Effector CD4-positive, alpha-beta T cell (primary cell): ENCODE measurements at places on chromosomes 1 and 21.

- DNase-seq = no peak
Measured at GRCh38 chr21:29187944-29188343, 57.5 kb downstream of the MAP3K7CL start.

DNA sequence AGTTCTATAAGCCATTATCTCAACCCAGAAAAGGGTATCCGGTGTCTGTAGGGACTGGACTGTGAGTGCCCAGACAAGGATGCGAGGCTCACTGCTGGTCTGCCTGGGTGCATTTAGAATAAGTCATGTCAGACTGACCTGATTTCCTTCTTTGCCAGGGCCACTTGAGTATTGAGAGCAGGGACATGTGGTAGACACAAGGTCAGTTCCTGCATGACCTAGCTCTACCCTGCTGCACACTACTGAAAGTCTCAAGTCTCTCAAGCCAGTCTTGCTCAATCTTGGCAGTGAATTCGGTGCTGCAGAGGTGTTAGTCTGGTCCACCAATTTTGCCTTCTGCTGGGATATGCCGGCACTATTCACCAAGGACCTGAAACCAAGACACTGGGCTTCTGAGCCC lies 180.1 kb downstream of the C1orf94 start:
- no peak for DNase-seq

DNA sequence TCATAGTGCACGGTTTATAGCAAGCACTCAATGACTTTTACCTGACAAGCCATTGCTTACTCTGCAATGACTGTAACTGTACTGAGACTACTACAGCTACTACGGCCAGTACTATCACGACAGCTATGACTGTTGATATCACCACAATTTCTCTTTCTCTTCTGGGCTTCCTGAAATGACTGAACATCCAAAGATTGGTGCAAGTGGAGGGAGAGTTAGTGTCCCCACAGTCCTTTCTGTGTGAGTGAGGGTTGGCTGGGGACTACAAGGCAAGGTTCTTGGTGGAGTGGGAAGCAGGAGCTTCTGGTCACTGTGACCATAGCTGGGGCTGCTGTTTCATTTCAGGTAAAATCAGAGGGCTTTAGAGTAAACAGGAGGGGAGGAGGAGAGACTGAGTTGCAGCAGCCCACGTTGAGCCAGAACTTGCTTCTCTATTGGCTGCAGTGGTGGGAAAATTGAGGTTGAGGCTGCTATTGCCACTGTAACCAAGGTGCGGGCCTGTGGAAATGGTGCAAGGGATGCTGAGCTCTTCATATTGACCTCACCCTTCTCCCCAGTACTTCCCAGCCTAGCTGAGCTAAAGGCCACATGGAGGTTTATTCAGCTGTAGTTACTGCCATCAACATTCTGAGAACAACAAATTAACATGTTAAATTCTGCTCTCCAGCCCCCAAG lies 14.1 kb upstream of the IL10 start:
- DNase-seq = no peak

GRCh38 chr21:38925478-38925877 lies 119.7 kb downstream of the ETS2 start:
- DNase-seq = no peak

- DNase-seq = no peak
Measured at GRCh38 chr1:81377406-81377805, 423.3 kb upstream of the ADGRL2 start.

GRCh38 chr1:12769031-12769430 lies 4.5 kb upstream of the PRAMEF12 start:
- DNase-seq = no peak

- DNase-seq = no peak
Measured at GRCh38 chr1:25640646-25641328, 24.2 kb downstream of the MAN1C1 start.

DNA sequence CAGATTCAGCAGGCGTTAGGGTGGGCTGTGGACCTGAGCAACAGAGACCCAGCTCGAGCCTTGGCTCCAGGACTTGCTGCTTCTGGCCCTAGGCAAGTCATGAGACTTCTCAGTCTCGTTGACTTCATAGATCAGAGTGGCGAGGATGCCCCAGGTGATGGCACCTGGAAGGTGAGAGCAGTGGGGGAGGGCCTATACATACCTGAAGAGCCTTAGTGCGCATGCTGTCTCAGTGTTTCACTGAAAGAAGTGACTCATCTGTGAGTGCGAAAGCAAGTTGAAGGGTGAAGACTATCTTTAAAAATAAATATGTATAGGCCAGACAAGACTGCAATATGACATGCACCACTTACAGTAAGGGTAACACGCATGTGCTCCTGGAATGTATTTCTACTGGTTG lies 10.1 kb downstream of the PLEKHA6 start:
- no peak for DNase-seq

GRCh38 chr1:110309767-110310166 lies 29.4 kb upstream of the RBM15 start:
- DNase-seq = no peak

DNA sequence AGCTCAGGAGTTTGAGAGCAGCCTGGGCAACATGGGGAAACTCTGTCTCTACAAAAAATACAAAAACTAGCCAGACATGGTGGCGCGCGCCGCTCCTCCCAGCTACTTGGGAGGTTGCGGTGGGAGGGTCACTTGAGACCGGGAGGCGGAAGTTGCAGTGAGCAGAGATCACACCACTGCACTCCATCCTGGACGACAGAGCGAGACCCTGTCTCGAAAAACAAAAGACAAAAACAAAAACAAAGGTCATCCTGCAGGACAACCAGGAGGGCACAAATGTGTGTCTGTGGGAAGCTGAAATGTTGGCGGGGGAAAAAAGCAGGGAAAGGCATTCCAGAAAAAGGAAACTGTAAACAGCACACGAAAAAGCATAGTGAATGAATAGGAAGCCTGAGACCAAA lies 104.1 kb upstream of the HNRNPU start:
- DNase-seq = no peak

- DNase-seq = no peak
Measured at GRCh38 chr1:54463259-54464030, 57.3 kb upstream of the SSBP3 start.

- no peak for DNase-seq
Measured at GRCh38 chr1:43269627-43270375, at the start of gene TMEM125. TSS of gene TMEM125 (plus strand) at chr1:43269983. CDS start at chr1:43272723, 2,740 bp downstream.

DNA sequence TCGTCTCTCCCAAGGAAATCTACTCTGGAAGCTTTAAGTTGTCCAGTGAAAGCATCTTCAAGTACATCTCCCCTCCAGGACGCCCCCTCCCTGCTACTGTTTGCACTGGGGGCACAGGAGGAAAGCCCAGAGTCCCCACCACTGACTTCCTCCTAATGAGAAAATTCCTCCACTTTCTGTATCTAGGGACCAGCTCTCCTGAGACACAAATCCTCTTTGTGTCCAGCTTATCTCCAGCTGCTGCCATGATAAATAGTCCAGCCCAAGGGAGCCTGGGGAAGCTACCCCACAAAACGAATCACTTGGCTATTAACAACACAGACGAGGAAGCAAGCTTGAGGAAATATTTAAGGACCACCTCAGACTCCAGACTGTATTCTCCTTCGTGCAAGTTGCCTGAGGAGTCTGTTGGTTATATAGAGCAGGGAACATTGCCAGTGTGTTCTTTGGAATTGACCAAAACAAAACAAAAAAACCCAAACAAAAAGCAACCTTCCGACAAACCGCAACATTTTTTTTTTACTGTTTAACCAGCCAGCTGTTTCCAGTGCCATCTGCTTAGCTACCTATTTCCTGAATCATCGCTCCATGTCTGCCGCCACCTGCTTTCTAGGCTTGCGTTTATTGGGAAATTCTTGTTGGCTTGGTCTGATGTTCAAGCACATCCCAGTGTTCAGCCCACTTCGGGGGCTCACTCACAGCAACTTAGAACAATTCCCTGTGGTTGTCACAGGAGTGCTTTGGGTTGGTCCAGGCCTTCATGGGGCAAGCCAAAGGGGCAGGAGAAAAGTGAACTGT lies 7.7 kb downstream of the C1orf226 start:
- DNase-seq = no peak

DNA sequence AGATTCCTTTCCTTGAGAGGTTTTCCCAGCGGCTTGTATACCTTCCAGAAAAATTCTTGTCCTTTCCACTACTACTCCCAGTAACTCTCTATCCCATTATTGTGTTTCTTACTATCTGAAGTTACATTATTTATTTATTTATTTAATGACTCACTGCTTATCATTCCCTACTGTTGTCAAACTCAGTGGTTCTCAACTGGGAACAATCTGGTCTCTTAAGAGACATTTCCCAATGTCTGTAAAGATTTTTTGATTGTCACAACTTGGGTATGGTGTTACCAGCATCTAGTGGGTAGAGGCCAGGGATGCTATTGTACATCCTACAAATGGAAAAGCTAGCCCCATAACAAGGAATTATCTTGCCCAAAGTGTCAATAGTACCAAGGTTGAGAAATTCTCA lies 771.5 kb upstream of the ADGRL2 start:
- no peak for DNase-seq

DNA sequence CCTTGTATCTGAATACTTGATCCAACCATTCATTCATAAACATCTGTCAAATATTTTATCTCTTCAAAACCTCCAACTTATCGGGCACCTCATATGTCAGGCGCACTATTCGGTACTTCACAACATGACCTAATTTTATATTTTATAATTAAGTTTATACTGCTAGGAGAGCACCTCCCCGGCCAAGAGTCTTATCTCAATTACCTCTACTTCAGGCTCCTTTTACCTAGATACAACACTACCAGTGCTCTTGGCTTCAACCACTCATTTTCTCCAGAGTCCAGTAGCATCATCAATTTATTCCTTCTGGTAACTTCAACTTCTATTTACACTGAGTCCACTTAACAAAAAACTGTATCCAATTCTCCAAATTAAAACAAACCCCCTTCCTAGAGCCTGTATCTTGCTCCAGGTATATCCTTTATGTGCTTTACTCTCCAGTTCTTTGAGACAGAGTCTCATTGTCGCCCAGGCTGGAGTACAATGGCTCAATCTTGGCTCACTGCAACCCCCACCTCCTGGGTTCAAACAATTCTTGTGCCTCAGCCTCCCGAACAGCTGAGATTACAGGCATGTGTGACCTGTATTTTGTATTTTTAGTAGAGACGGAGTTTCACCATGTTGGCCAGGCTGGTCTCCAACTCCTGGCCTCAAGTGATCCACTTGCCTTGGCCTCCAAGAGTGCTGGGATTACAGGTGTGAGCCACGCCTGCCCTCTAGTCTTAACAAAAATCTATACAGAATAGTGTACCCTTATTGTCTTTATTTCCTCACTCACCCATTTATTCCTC lies 18.8 kb downstream of the GPBP1L1 start:
- no peak for DNase-seq

GRCh38 chr21:28397040-28397439 lies 595.6 kb downstream of the LTN1 start:
- no peak for DNase-seq

DNA sequence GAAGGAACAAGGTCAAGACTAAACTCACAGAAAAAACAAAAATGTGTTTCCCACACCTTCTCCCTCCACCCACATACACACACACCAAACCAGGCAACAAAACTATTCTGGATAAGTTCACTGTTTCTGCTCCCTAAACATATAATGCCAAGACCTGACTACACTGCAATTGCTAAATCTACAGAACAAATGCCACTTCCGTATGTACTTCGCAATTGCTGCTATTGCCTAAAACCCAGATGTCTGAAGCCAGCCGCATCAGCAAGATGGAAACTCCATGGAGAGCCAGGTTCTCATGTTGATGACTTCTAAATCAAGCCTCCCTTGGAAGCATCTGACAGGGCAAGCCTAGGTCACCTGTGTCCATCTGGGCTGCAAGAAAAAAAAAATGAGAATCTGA lies 8.3 kb upstream of the AIM2 start:
- no peak for DNase-seq

DNA sequence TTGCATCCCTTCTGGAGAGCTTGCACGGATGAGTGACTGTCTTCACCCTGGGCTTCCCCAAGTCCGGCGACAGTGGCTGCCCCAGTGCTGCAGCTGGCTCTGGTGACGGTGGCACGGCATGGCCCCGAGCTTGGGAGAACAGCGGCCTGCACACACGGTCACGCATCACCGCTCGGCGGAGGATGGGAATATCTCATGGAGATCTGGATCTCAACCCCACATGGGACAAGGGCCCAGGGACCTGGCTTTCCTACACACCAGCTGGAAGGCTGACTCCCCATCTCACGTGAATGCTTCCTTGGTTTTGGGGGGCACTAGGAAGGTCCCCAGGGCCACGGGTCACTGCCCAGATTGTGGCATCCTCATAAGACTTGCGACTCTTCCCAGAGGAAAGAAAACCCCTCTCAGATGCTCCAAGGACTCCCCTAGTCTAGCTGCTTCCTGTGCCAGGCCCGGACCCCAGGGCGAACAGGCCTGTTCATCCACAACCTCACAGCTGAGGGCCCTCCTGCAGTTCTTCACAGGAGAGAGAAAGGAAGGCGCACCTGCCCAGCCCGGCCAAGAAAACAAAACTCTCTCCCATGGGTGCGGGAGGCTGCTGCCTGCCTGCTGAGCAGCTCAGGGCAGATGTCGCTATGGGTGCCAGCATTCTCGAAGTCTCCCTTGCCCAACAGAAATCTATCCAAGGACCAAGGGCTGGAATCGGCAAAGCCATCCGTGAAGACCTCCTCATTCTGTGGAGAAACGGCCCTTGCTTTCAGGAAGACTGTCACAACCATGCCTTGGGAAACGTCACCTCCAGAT lies 9.9 kb downstream of the CFAP410 start:
- DNase-seq = no peak

- no peak for DNase-seq
Measured at GRCh38 chr1:36582066-36582755, 99.5 kb upstream of the CSF3R start.

DNA sequence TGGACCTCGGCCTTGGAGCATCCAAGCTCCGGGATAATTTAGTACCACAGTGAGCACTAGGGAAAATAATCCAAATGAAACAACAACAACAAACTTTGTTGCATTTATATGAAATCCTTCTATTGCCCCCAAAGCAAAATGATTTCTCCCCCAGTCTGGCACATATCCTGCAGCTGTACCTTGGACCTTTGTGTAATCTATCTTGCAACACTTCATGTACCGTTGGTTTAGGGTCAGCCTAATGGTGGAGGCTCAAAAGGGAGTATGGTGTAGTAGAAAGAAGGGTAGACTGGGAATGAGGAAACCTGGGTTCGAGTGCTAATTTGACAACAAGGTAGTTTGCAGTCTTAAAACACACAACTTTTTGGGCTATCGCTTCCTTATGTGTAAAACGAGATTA lies 12.1 kb downstream of the GREM2 start:
- no peak for DNase-seq

DNA sequence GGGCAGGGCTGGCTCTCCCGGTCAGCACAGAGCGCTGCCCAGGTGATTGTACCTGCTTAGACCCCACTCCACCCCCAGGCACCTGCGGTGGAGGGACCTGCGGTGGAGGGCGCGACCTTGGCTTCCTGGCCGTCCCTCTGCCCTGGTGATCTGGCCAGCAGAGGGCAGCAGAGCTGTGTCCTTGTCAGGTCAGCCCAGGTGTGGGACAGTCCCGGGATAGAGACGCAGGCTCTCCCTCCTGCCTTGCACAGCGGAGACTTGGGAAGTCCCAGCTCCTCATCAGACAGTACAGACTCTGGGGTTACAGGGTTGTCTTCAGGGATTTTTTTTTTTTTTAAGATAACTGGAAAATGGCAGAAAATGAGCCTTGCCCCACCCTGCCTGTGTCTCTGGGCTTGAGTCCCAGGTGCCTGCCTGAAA lies 10.0 kb downstream of the SLX9 start:
- peak; percentile 85 for DNase-seq
